ENCODE measurements at places on chromosomes 3 and 15.
A peak's percentile ranks its signal among the peaks of the same experiment; 100 is the strongest.

GRCh38 chr3:172194702-172195406 lies 155.5 kb downstream of the FNDC3B start:
- no peak for DNase-seq

- DNase-seq, result no peak
Observed at GRCh38 chr3:140396110-140396509, 281.8 kb upstream of the TRIM42 start.

- no peak for DNase-seq
Observed at GRCh38 chr15:45743426-45744235, 108.8 kb downstream of the SQOR start.

- DNase-seq, result no peak
Observed at GRCh38 chr3:178787960-178788359, 251.7 kb downstream of the KCNMB2 start.

DNA sequence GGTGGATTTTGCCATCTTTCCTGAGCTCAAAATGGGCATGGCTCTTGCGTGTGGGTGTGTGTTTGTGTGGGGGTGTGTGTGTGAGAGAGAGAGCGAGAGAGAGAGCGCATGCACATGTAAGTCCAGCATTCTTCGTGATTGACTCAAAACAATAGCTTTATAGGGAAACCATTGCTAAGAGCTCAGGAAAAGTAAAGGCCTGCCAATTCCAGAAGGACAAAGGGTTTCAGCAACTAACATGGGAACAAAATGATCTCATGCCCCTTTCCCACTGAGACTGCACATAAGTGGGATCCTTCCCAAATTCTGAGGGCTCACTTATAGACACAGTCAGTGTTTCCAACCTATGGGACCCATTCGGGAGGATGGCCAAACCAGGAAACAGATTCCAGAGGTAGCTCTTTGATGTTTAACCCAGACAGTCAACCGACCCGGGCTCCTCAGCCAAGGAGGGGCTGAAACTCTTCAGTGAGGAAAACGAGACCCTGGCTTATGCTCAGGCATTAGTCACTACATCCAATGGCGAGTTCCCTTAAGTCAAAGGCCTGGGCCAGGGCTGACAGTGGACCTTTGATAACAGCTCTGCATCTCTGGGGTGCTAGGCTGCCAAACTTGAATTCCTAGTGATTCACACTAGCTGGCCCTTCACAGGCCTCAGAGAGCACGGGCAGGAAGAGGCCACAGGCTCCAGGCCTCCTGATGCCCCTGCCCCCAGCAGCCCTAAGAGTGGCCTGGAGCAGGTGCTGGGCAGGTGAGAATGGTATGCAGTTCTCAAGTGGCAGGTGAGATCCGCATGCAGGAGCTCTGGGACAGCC lies 305.0 kb upstream of the C2CD4B start:
- DNase-seq, result peak; percentile 19

- no peak for DNase-seq
Observed at GRCh38 chr3:95312650-95313049, 1249.8 kb downstream of the NSUN3 start.

DNA sequence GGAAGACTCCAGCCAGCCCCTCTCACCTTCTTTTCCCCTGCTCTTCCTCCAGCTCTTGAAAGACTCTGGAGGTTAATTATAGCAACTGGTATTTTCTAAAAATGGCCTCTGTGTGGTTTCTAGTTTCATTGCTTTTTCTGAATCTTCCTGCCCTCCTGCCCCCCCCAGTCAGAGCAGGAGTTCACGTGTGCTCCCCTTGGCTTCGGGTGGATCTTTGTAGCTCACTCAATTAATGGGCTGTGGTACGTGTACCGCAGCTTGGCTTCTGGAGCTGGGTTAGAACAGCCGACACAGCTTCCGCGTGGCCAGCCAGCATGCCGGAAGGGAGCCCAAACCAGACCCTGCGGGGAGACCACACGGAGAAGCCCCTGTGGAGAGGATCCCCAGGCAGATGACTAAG lies 31.5 kb downstream of the TM2D3 start:
- DNase-seq, result no peak

- no peak for DNase-seq
Observed at GRCh38 chr15:87656372-87656771, 600.2 kb downstream of the NTRK3 start.

DNA sequence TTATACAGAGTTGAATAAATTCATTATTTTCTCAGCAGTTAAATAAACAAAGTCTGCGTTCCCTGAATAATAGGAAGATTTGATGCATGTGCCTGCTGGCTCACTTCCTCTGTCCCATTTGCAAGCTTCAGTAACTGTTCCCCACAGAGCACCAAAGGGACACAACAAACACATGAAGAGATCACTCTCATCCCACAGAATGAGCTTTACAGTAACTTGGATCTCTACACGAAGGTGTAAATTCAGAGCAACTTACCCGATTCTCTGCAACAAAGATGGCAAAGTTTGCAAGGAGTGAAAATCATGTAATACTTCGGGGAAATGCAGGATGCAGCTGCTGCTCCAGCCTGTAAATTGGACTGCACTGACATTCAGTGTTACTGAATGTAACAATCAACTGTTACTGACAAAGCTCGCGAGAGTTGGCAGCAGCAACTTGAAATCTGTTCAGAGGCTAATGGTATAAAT lies at the start of gene BCHE:
Gene BCHE, minus strand, starts transcription at position 366 of the 468 bp plus-strand sequence. CDS start 6,390 bp downstream, outside the sequence.
- DNase-seq, result no peak

DNA sequence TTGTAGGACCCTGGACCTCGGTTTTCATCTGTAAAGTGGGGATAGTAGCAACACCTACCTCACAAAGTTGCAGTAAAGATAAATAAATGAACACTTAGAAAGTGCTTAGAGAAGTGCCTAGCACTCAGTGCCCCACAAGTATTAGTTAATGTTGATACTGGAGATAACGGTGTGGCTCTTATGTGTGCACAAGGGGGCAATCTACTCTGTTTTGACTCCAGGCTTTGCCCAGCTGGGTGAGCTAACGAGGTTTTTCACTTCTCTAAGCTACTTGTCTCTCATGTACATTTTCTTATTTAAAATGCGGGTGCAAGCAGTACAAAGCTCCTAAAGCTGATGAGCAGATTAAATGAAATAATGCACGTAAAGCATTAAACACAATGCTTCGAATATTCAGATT lies 193.5 kb upstream of the ICE2 start:
- DNase-seq, result no peak

- no peak for DNase-seq
Observed at GRCh38 chr3:116046350-116046749, 398.9 kb downstream of the LSAMP start.

DNA sequence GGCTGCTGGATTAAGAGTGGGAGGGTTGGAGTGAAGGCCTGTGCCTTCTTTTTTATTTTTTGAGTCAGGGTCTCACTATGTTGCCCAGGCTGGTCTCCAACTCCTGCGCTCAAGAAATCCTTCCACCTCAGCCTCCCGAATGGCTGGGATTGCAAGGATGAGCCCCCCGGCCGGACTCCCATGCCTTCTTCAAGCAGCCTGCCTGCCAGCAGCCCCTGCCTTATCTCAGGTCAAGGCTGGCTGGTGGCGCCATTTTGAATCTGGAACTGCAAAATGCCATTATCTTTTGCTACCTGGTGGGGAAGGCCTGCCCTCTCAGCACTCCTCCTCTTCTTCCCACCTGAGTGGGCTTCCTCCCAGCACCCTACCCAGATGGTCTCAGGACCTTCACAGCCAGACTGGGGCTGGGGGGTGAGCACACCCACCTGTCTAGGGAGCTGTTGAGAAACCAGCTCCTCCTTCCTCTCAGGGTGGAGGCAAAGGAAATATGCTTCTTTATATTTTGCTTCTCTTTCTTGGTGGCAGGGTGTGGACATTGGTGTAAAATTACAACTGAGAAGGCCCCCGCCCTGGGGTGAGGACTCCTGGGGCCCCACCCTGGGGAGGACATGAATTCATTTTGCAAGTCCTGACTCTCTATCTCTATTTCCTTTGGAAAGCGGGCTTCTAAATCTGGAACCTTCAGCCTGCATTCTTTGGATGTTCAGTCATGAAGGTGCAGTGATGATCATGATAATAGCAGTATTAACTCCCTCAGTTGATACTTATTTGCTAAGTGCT lies 7.7 kb upstream of the FLNB start:
- no peak for DNase-seq

- no peak for DNase-seq
Observed at GRCh38 chr3:5428607-5429516, 241.4 kb downstream of the EDEM1 start.

DNA sequence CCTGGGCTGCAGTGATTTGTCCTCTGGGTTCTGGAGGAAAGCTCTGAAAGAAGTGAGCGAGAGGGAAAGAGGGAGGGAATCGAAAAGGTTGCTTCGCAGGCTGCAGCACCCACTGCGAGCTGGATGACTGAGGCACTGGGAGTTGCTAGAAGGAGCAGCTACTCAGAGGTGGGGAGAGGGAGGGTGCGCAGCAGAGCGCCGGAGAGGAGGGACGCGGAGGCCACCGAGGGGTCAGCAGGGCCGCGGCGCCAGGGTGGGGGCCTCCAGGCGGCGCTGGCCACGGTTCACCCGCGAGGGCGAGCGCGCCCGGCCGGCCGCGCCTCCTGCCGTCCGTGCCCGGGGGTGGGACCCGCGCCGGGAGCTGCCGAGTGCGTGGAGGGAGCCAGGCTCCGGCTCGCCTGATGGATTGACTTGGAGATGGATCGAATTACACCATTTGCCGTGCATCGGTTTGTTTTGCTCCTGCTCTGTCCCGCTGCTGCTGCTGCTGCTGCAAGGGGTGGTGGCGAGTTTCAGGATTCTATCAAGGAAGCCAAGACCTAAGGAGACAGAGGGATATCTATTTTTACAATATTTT lies at the start of gene SEMA6D:
Gene SEMA6D, plus strand, starts transcription at position 470 of the 577 bp plus-strand sequence. CDS start 42,294 bp downstream, outside the sequence.
- DNase-seq, result peak; percentile 64
